ENCODE measurements at places on chromosomes 6 and 20.

- DNase-seq: no peak
Measured at GRCh38 chr6:82083646-82084045, 163.9 kb downstream of the IBTK start.

GRCh38 chr20:59139998-59140397 is 23.6 kb upstream of the ZNF831 start:
- DNase-seq: no peak

- no peak for DNase-seq
Measured at GRCh38 chr6:161137839-161138542, 135.9 kb downstream of the AGPAT4 start.

GRCh38 chr6:28982476-28983266 is 22.4 kb downstream of the ZNF311 start:
- no peak for DNase-seq

- no peak for DNase-seq
Measured at GRCh38 chr6:105204768-105205167, 25.0 kb upstream of the POPDC3 start.

GRCh38 chr20:31602779-31603441 is 2.2 kb upstream of the ID1 start:
- DNase-seq: no peak

- no peak for DNase-seq
Measured at GRCh38 chr6:124057461-124057860, 253.8 kb downstream of the NKAIN2 start.

GRCh38 chr6:1162367-1163275 is 149.3 kb upstream of the FOXQ1 start:
- DNase-seq: no peak

DNA sequence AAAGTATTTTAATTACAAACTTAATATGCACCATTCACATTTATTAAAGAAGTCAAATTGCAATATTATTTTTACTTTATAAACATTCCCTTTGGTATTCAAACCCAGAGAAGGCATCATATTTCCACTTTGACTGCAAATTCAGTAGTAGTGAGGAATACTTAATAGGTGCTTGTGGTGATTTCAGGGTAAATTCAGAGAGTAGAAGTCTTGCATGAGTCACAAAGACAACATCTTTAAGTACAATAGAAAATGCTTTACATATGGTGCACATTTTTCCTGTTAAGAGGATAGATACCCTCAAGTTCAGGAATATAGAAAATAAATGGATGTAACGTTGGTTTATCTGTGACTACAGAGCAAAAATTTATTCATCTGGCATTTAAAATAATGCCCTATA is 390.2 kb downstream of the TENT5A start:
- DNase-seq: no peak

- no peak for DNase-seq
Measured at GRCh38 chr20:52996658-52997057, 24.5 kb downstream of the TSHZ2 start.

- no peak for DNase-seq
Measured at GRCh38 chr20:35681960-35682359, 17.2 kb downstream of the NFS1 start.

GRCh38 chr20:49432550-49432949 is 49.9 kb downstream of the KCNB1 start:
- DNase-seq: no peak

GRCh38 chr6:2952557-2953095 is 18.7 kb downstream of the SERPINB6 start:
- DNase-seq: peak; percentile 60

DNA sequence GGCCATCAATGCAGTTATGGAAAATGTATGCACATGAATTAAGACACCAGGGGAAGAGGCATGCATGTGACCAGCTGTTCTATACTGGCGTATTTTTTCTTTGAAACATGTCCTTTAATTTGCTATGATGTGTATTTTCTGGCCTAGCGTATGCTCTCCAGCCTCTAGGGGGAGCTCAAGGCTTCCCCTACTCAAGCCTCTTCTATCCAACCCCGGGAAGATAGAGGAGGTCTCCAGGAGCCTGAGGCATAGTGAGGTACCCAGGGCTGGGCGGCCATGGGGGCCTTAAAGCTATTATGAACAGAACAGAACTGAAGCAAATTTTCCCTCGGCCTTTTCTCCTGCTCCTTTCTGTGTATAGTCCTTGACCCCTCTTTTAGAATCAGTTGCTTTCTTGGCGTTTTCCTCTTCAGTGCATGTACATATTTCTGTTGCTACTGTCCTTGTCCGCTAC is 528.9 kb downstream of the MAFB start:
- DNase-seq: no peak

All from D721Med (cell line).